ENCODE measurements at places on chromosomes 3 and 15.

- DNase-seq: no peak
These were observed 27.6 kb downstream of the FBXW12 start for GRCh38 chr3:48399387-48400172.

DNA sequence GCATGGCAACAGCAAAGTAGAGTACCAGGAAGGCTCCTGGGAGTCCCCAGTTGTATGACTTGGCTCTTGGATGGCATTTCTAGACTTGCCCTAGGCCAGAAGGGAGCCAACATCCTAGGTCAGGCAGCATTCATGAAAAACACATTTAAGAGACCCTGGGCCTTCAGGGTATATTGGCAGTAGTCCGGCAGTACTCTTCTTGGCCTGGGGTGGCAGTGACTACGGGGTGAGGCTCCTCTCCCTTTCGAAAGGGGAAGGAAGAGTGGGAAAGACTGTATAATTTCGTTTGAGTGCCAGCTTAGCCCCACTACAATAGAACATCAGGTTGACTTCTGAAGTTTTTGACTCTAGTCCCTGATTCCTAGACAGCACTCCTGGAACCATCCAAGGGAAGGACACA, 136.4 kb downstream of the ZIC4 start:
- DNase-seq: no peak

DNA sequence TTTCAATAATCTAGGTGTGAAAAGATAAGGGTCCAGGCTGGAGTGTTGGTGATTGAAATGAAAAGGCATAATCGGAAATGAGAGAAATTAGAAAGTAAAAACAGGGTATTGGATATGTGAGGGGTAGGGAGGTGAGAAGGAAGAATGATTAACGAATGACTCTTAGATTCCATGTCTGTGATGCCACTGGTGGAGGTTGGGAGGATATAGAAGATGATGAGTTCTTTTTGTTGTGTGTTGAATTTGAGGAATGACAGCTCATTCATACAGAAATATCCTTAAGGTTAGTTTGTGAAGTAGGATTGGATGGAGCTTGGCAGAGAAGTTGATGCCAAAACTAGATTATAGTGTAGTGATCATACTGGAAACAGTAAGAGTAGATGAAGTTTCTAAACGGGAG, 72.2 kb upstream of the CCNL1 start:
- DNase-seq: no peak

DNA sequence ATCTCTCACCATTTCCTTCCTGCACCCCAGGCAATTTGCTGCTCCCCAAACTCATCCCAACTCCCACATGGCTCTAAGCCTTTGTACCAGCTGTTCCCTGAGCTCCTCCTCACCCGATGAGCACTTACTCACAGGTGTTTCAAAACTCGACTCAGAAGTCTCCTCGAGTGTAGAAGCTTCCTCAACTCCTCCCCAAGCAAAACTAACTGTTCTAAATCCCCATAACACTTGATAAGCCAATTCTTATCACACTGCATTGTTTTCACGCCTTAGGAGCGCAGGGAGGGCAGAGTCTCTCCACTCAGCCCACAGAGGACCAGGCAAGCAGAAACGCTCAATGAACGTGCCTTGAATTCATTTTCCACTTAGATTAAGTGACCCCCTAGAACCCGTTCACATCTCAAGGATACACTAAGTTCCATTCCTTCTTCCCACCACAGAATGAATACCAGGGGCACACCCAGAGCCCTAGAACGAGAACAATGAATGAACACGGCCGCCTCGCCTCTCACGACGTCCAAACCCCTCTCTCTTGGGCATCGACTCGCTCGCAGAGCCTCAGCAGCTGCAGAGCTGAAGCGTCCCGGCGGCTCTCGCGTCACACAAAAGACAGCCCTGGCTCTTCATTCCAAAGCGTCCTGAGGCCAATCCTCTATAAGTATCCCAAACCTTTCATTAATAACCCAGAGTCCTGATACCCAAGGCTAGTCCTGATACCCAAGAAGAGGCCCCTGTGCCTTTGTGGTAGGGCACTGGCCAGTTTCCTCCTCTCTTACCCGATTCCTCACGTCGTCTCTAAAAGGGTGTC, 1.1 kb downstream of the RAF1 start:
- no peak for DNase-seq

GRCh38 chr15:94233441-94233840, 2.1 kb downstream of the MCTP2 start:
- DNase-seq: no peak

DNA sequence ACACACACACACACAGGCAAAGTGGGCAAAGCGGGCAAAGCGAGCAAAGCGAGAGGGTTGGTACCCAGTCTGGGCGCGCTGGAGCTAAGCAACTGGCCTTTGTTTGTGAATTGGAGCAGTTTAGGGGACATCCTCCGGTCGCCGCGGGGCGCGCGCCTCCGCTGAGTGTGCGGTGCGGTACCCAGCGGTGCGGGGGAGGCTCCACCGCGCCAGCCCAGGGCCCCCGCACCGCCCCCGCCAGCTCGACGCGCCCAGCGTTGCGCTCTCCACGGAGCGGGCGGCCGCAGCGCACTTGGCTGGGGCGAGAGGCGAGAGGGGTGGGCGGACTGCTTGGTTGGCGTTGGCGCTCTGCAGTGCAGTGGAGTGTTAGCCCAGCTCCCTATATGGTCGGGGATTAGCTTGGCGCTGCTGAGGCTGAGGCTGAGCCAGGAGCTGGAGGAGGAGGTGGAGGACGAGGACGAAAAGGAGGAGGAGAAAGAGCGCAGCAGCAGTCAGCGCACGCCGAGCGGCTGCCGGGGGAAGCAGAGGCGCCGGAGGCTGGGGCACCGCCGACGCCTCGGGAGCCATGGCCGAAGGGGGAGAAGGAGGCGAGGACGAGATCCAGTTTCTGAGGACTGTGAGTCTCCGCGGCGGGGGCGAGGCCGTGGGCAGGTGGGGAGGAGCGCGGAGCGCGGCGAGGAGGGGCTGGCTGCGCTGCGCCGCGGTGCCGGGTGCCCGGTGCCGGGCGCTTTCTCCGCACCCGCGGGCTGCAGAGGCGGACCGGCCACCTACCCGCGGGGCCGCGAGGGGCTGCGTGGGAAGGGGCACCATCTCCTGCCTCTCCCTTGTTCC, at the start of gene RYR3:
TSS of gene RYR3 (plus strand) at position 487 of the 831 bp plus-strand sequence. CDS start at position 566, 79 bp downstream.
- DNase-seq: peak; percentile 64

- no peak for DNase-seq
These were observed 378.2 kb upstream of the THBS1 start for GRCh38 chr15:39202641-39203040.

DNA sequence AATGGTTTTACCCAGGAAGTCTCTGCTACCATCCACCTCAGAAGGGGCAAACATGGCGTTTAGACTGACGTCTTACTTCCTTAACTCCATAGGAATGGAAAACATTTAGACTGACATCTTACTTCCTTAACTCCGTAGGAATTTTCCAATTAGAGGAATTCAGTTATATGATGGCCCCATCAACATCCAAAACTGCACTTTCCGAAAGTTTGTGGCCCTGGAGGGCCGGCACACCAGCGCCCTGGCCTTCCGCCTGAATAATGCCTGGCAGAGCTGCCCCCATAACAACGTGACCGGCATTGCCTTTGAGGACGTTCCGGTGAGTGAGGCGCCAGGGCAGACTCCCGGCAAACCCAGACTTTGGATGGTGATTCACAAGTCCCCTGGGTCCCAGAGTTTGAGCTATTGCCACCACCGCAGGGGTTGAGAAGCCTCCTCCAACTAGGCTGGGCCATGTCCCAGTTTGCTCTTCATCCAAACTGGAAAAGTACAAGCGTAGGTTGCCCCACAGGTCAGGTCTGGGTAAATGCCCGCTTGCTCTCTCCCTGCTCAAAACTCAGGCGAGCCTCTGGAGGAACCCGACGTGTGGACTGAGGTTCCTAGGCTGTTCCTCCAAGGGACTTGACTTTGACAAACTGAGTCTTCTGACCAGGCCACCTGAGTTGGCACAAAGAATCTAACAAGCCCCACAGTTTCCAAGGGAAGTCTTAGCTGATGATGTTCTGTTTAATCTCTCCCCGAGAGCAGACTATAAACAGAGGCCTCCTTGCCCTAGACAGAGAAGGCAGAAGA, 57.7 kb downstream of the MESD start:
- DNase-seq: no peak

GRCh38 chr15:67678993-67679392, 136.5 kb downstream of the MAP2K5 start:
- no peak for DNase-seq

GRCh38 chr3:46440531-46441294, 24.0 kb downstream of the LTF start:
- no peak for DNase-seq

DNA sequence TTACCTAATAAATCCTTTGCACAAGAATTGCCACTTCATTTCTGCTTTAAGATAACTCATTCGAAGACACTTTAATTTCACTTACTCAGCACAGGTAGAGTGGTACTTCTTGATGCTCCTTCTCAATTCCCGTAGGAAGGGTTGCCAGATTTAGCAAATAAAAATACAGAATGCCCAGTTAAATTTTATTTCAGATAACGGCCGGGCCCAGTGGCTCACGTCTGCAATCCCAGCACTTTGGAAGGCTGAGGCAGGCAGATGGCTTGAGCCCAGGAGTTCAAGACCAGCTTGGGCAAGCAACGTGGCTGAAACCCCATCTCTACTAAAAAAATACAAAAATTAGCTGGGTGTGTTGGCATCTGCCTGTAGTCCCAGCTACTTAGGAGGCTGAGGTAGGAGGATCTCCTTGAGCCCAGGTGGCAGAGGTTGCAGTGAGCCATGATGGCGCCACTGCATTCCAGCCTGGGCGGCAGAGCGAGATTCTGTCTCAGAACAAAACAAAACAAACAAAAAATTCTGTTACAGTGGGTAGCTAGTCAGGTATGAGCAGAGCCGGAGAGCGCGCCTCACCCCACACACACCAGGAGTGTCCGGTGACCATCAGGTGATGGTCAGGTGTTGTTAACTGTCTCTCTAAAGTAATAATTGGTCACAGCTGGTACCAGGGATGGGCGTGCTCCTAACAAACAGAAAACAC, 92.8 kb downstream of the DNAH12 start:
- no peak for DNase-seq

- no peak for DNase-seq
These were observed 80.3 kb downstream of the PEX5L start for GRCh38 chr3:179956416-179956830.

DNA sequence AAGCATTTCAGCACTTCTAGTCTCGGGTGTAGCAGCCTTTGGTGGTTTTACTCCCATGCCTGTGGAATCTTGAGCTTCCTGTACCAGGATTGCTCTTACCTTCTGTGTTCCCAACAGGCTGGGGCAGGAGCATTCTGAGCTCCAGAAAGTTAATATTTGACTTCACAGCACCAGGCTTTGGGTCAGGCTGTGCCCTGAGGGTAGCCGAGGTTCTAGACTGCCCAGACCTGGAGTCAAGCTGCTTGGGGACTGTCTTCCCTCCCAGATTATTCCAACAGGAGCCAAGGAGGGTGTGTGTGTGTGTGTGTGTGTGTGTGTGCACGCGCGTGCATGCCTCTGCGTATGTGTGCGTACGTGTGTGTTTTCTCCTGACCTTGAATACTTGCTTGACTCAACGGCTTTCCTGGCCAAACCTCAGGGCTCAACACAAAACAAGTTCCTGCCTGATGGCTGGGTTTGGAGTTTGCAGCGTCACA, 94.8 kb downstream of the FLNB start:
- DNase-seq: no peak

GRCh38 chr15:38844736-38845135, 280.1 kb upstream of the RASGRP1 start:
- no peak for DNase-seq

GRCh38 chr3:4778119-4778518, 201.1 kb upstream of the BHLHE40 start:
- DNase-seq: no peak

- no peak for DNase-seq
These were observed 313.4 kb upstream of the CHRM5 start for GRCh38 chr15:33654860-33655259.

GRCh38 chr3:96986241-96986640, 171.8 kb downstream of the EPHA6 start:
- no peak for DNase-seq

GRCh38 chr3:116038968-116039650, 406.2 kb downstream of the LSAMP start:
- no peak for DNase-seq

DNA sequence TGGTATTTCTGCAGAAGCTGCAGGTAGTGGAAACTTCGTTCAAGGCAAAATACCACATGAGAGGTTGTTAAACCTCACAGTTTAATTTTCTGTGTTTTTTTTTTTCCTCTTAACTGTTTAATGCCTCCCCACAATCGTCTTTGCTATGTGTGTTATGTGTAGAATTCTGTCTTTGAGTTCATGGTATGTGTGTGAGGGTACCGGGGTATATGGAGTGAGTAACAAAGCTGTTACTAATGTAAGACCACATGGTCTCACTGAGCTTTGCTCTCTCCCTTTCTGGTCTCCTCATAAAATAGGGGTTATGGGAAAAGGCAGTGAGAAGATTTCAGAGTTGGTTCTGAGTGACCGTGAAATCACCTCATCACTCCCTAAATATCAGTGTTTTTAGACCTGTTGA, 143.6 kb downstream of the USP13 start:
- DNase-seq: no peak

DNA sequence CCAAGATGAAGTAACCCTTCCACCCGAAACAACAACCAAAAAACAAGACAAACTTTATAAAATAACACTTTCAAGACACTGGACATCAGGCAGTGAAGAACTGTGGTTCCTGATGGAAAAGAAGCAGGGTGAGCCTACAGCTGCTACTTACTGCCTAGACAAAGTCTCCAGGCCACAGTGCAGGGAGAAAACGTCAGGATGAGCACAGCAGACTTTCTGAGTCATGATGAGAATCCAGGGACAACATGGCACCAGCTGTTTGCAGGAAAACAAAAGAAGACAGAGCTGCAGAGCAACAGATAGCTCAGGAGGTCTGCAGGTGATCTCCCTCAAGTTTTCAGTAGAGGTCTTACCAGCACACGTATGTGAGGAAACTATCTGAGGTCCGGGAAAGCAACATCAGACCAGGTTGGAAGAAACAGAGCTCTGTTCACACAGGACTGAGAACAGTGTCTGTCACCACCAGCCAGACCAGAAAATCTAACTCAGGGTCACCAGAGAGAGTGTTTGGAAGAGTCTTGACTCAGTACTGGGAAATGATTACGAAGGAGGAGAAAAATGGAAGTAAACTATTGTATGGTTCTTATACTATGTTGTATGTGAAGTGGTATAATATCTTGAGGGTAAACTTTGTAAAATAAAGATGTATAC, 108.9 kb downstream of the ANO10 start:
- DNase-seq: no peak

DNA sequence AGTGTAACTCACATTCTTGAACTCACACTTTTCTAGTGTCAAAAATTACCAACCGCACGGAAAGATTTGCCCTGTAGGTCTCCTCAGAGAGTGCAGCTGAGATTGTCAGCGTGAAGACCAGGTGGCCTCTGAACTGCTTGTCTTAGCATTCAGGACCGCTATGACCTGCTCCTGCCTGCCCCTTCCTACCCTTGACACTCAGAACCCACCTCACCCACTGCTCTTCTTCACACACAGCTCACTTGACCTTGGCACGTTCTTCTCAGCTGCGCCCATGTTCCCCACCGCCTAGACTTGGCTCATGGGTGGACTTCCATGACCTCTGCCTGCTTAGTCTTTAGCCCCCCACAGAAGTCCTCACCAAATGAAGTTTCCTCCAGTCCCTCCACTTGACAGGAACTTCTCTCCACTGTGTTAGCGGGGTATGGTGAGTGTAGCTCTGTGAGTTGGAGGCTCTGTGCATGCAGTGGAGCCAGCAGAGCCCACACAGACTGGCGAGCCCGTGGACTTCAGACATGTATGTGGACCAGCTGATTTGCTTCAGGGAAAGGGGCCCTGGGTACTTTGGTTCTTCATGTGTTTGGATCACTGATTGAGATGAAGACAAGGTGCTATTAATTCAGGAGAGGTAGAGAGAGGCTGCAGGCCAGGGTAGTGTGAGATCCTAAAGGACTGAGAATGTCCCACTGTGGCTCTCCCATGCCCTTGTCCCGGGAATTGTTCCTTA, 221.3 kb downstream of the OPA1 start:
- DNase-seq: no peak

GRCh38 chr15:98382139-98382538, 266.2 kb upstream of the IGF1R start:
- DNase-seq: no peak

Data from amygdala (tissue), 56 donors.